ENCODE measurements at places on chromosomes 7 and 10.
A peak's percentile ranks its signal among the peaks of the same experiment; 100 is the strongest.

GRCh38 chr7:139181404-139181803 is 49.6 kb upstream of the UBN2 start:
- DNase-seq = no peak

- peak; percentile 58 for DNase-seq
Measured at GRCh38 chr10:87863053-87863943, at the start of the genes KLLN and PTEN. Gene KLLN (minus strand): TSS chr10:87863533. CDS start chr10:87862487, 1,046 bp downstream. Gene PTEN (plus strand): TSS chr10:87863625. CDS start chr10:87864470, 845 bp downstream.

- no peak for DNase-seq
Measured at GRCh38 chr7:8564281-8564680, 130.9 kb downstream of the NXPH1 start.

DNA sequence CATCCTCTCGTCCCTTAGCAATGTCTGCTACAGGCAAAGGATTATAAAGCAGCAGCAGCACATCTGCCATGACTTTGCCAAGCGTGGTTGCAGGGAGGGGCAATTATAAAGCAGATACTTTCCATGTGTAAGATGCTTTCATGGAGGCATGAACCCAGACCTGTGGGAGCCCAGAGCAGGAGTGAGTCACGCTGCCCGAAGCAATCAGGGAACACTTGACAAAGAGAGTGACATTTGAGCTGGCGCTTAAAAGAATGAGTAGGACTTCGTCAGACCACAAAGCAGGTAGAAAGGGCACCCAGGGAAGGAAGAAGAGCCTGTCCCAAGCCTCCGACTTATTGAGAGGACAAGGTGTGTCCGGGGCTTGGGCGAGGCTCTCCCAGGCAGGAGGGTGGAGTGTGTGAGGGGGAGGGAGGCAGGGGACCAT is 147.2 kb downstream of the MYOF start:
- no peak for DNase-seq

- no peak for DNase-seq
Measured at GRCh38 chr10:129627442-129627841, 160.4 kb downstream of the MGMT start.

GRCh38 chr10:11183015-11183414 is 165.3 kb downstream of the CELF2 start:
- no peak for DNase-seq

DNA sequence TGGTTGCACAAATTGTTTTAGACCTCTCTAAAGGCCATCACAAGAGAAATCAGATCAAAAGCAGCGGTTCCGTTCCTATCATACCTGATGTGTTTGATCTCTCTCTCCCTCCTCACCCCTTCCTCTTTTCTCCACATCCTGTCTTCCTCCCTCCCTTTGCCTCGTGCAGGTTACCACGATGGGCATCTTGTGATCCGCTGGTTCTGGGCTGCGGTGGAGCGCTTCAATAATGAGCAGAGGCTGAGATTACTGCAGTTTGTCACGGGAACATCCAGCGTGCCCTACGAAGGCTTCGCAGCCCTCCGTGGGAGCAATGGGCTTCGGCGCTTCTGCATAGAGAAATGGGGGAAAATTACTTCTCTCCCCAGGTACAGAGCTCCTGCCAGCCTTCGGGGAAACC is 28.5 kb upstream of the STK17A start:
- no peak for DNase-seq

GRCh38 chr10:54958844-54959243 is 157.8 kb upstream of the PCDH15 start:
- DNase-seq = no peak

DNA sequence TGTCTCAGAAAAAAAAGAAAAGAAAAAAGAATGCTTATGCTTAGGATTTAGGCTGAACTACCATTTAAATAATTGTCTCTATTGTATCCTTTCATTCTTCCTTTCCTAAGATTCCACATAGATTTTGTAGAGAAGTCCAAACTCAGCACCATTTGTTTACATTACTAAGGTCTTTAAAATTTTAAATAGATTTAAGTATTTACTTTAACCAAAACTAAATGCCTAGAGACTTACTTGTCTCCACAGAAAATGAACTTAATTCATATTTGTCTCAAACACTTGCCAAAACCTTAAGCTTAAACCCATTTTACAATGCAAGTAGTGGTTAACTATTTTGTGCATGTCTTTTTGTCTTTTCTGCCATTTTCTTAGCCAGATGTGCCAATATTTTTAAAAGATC is 54.1 kb upstream of the ABI1 start:
- no peak for DNase-seq

DNA sequence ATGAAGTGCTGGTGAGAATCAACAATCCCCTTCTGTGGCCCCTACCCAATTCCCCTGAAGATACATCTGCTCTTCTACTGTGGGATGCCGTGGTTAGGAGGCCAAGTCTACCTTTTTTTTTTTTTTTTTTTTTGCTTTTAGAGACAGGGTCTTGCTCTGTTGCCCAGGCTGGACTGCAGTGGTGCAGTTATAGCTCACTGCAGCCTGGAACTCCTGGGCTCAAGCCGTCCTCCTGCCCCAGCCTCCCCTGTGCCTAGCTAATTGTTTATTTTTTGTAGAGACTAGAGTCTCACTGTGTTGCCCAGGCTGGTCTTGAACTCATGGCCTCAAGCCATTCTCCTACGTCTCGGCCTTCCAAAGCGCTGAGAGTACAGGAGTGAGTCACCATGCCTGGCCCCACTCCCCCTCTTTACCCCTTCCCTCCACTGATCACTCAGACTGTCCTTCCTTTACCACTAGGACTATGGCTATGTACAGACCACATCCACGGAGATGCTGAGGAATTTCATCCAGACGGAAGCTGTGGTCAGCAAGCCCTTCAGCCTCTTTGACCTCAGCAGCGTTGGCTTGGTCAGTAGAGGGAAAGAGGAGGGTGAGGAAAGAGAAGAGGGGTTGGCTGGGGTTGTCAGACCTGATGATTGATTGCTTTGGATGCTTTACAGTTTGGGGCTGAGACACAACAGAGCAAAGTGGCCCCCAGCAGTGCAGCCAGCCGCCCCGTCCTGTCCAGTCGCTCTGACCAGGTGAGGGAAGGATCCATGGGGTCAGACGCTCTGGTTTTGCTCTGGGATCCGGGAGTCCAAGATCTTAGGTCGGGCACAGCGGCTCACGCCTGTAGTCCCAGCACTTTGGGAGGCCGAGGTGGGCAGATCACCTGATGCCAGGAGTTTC is 1.8 kb downstream of the AP4M1 start:
- no peak for DNase-seq

GRCh38 chr7:149686011-149686410 is 87.4 kb downstream of the ZNF467 start:
- no peak for DNase-seq

DNA sequence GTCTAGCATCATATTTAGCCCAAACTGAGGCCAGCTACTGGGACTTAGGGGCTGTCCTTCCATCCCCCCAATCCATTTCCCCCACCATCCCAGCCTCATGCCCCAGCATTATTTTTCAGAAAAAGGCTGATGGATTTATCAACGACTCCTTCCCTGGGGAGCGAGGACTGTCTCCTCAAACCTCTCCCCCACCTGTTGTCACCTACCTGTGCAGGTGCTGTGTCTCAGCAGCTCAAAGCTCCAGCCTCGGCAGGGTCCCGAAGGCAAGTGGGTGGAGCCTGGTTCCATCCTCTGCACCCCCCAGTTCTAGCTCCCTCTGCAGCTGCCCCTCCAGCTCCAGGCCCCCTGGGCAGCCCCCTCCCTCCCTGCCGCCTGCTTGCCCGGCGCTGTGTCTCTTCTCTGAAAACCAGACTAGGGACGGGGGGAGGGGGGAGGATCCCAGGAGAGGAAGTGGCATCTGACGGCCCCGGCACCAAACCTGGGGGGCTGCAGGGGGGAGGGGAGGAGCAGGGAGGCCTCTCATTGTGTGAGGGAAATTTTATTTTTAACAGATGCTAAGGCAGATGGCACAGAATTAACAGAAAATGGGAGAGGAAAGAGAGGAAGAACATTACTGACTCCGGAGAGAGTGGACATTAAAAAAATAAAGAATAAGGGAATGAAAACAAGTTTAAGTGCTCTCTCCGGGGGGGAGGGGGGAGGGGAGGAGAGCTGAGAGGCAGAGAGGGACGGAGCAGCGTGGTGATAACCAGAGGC is 61.7 kb upstream of the PAX2 start:
- DNase-seq = no peak

DNA sequence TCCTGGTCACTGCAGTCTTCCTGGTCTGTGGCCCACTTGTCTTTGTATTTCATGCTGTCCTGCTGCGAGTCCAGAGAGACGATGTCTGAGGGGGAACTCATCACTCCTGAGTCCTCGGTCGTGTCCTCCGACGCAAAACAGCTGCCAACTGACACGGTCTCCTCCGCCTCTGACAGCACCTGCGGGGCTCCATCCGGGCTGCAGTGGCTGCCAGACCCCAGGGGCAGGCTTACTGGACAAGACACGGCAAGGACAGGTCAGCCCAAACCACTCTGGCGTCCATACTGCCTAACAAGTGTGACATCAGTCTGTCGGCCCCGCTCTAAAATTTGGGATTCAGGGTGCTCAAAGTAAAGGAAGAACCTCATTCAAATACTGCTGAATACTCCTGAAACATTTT is 260.8 kb upstream of the GRB10 start:
- DNase-seq = no peak

DNA sequence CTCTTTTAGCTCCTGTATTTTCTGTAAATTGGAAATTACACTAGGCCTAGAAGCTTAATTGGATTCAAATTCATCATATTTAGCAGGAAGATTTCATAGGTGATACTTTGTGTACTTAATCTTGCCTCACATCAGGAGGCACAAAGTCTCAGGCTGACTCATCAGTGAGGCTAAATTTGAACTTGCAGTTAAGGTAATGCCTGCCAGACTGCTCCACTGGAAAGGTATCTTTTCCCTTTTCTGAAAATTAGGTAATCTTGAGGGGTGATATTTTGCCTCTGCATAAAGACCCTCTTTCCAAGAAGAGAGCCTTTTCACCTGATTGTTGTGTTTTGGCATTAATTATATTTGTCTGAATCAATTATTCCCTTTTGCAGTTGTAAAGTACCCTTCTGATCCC is 14.6 kb downstream of the PPIA start:
- DNase-seq = no peak

- no peak for DNase-seq
Measured at GRCh38 chr10:24310104-24310503, 101.2 kb downstream of the KIAA1217 start.

DNA sequence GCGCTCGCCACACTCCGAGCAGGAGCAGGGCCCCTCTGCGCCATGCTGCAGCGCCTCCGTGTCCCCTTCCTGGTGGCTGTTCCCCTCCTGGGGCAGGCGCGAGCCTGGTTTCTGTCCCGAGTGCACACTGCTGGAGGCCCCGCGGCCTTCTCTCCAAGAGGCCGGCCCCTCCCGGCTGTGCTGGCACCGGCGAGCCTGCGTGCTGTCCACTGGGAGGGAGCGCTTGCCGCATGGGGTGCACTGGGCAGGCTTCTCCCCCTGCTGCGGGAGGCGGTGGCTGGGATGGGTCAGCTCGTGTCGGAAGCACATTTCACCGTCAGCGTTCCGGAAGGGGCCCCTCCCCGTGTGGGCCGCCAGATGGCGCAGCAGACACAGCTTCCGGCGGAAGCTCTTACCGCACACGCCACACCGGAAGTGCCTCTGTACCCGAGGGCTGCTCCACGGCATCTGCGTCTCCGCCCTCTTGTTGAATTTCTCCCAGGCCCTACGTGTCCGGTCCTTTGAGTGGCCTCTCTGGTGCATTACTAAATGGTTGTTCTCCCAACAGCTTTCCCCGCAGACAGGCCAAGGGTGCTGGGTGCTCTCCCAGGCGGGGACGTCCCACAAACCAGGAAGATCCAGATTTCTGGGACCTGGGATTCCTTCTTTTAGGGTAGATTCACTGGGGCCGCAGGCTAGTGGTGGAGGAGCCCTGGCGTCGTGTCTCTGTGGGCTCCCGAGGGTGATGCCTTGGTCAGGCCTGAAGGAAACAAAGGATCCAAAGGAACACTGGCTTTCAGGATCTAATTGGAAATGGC is 18.7 kb downstream of the ZNF786 start:
- peak; percentile 21 for DNase-seq

Data from stimulated activated CD8-positive, alpha-beta memory T cell treated with anti-CD3 and anti-CD28 coated beads, Interleukin-15, amount 100 ng/mL, for 24 hours (primary cell).